Epithelial cell of proximal tubule (primary cell): ENCODE measurements at places on chromosomes 5 and 9. TPM values are rescaled to one million over a fixed set of nuclear protein-coding genes. Genes with fewer than 3 reads are reported as not detected.
A peak's percentile ranks its signal among the peaks of the same experiment; 100 is the strongest.

DNA sequence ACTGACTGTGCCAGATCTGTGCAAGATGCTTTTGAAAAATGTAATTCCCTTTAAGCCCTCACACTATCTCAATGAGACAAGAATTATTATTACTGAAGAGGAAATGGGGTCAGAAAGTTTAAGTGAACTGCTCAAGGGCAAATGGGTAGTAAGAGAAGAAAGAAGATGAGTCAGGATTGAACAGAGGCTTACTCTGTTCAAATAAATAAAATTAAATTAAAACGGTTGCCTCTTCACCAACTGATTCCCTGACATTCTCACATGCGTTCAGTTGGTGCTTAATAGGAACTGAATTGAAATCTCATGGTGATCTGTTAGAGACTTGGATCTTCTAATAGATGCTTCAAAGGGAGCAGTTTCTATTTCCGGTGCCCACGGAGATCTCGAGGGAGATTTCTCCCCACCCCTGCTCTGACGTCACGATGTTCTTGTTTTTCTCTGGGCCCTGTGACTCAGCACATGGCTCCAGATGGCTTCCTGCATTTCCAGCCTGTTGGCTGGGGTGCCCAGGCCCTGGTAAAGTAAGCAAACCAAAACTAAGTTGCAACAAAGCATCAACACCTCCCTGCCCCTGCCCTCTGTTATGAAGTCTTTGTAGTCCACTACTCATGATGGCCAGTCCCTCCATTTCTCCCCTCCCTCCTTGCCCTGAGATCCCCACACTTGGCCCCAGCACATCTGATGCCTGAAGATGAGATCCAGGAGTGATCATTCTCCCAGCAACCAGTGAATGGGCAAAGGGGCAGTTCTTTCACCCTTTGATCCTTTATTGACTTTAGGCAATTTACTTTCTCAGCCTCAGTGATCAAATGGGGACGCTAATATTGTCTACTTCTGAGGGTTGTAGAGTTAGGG lies 106.1 kb upstream of the CPEB4 start:
- DNase-seq: peak; percentile 73

DNA sequence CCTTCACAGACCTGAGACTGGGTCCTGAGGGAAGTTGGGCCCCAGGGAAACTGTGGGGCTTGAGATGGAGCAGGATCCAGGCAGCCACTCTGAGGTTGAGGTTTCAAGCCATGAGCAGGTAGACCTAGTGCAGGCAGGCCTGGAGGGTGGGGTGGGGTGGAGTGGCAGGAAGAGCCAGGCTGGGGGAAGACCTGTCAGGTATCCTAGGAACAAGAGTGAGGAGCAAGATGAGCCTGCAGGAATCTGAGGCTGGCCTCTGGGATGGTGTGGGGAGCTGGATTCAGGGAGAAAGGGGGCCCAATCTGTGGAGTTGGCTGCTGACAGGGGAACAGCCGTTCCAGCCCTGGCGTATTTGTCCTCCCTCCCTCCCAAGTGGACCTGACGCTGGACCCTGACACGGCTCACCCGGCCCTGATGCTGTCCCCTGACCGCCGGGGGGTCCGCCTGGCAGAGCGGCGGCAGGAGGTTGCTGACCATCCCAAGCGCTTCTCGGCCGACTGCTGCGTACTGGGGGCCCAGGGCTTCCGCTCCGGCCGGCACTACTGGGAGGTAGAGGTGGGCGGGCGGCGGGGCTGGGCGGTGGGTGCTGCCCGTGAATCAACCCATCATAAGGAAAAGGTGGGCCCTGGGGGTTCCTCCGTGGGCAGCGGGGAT lies 9.8 kb downstream of the RACK1 start:
- DNase-seq: no peak

DNA sequence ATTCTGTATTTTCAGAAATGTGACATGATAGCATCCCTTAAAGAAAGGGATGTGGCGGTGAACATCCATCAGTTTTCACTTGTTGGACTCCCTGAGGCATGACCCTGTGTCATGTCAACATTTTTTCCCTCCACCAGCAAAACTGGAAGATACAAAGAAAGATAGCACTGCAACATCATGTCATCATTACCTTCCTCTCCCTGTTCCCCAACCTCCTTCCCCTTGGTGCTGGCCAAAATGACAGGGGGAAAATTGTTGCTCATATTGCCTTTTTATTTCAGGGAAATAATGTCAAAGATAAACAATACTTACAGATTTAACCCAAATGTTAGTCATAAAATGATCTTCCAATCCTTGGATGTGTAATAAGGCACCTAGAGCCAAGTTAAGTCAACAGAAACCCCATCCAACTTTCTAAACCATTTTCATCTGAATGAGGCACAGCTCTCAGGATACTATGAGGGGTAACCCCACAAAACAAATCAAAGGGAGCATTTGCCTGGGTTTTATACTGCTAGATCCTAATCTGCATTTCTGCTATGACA lies 644.3 kb downstream of the ACTL7B start:
- no peak for DNase-seq

Gene ZER1
- total RNA-seq: 11.5 and 15.3 TPM in 2 replicates

- no peak for DNase-seq
Measured at GRCh38 chr5:11239261-11240015, 478.4 kb upstream of the DAP start.

Gene PLEKHG4B
- total RNA-seq: 3.5 and 4.3 TPM in 2 replicates
